Foreskin fibroblast (primary cell): ENCODE measurements at places on chromosomes 7 and 10.

DNA sequence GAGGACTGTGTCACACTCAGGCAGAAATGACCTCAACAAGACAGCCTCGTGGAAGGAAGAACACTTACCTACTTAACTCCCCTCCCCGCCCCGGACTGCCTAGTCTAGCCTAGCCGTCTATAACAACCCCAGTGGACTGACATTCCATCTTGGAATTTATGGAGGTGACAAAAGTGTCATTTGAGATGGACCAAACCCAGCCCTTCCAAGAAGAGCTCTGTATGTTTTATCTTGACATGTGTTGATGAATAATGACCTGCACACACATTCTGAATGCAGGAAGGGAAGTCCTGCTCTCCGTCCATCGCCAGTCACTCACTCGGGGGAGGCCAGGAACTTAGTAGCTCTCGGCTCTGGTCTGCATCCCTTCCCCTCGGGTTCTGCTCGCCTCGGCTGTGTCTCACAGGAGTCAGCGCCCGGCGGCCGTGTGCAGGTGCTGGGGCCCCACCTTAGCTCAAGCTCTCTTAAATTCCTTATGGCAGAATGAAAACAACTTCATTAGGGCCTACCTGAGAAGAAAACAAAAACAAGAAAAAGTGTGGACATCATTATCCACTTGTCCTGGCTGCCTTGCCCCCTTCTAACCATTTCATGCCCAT is 140.9 kb upstream of the NPS start:
- no peak for DNase-seq

DNA sequence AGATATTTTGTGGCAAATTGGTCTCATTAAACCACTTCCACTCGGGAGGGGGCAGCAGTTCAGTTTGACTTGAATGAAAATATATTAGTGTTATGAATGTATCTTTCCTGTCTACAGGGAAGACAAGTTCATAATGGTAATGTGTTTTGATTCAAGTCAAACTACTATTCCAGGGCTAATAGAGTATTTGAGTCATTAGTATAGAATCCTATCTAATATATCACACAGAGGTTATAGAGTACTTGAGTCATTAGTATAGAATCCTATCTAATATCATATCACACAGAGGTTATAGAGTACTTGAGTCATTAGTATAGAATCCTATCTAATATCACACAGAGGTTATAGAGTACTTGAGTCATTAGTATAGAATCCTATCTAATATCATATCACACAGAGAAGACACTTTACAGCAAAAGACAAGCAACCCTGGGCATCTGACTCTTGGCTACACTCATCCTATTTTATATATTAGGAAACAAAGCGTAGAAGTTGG is 199.7 kb upstream of the MAGI2 start:
- peak; percentile 61 for DNase-seq

GRCh38 chr7:44767912-44768627 is 19.4 kb downstream of the ZMIZ2 start:
- peak; percentile 56 for DNase-seq

GRCh38 chr7:49644396-49645166 is 128.9 kb upstream of the VWC2 start:
- DNase-seq: no peak

GRCh38 chr10:3631701-3632330 is 153.2 kb downstream of the KLF6 start:
- DNase-seq: peak; percentile 16

- DNase-seq: no peak
Measured at GRCh38 chr7:79529214-79529880, 75.9 kb upstream of the MAGI2 start.

- peak; percentile 63 for DNase-seq
Measured at GRCh38 chr10:117503244-117504205, 39.0 kb upstream of the EMX2 start.

- DNase-seq: no peak
Measured at GRCh38 chr7:109322833-109323232, 753.2 kb downstream of the DNAJB9 start.

DNA sequence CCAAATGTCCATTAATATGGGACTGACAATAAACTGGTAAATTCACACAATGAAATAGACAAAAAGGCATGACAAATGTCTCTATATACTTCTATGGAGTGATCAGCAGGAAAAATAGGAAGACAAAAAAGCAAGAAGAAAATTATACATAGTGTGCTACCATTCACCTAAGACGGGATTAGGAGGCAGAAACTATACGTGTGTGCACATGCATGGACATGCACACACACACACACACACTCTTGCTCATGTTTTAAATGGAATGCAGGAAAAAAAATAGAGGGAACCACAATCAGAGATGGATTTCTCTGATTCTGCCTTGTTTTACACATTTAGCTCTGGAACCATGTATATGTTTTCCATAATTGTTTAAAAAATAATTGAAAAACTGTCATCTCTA is 119.0 kb downstream of the ZFAND4 start:
- DNase-seq: no peak

- DNase-seq: peak; percentile 22
Measured at GRCh38 chr7:129785685-129786514, 166.9 kb downstream of the UBE2H start.

DNA sequence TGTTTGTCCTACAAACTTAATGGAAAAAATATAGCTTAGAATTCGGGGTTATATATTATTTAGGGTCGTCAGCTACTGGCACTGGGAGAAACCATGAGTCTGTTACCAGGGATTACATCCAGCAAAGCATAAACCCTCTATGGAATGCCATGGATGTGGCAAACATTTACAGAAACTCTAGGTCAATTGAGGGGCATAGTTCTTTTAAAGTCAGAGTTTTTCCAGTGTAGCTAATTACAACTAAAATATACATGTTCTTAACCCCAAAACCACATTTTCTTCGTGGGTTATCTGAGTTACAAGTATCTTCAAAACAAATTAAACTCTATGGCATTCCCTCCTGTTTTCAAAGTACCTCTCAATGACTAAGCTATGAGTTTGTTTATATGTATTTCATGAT is 99.3 kb upstream of the THSD7A start:
- DNase-seq: no peak

GRCh38 chr7:80646083-80646865 is 7.8 kb downstream of the CD36 start:
- no peak for DNase-seq

GRCh38 chr10:70376436-70377378 is 5.7 kb downstream of the LRRC20 start:
- no peak for DNase-seq
